Endodermal cell (in vitro differentiated cells): ENCODE measurements at places on chromosomes 2 and 18. TPM values are rescaled to one million over a fixed set of nuclear protein-coding genes. Genes with fewer than 3 reads are reported as not detected.
A peak's percentile ranks its signal among the peaks of the same experiment; 100 is the strongest.

DNA sequence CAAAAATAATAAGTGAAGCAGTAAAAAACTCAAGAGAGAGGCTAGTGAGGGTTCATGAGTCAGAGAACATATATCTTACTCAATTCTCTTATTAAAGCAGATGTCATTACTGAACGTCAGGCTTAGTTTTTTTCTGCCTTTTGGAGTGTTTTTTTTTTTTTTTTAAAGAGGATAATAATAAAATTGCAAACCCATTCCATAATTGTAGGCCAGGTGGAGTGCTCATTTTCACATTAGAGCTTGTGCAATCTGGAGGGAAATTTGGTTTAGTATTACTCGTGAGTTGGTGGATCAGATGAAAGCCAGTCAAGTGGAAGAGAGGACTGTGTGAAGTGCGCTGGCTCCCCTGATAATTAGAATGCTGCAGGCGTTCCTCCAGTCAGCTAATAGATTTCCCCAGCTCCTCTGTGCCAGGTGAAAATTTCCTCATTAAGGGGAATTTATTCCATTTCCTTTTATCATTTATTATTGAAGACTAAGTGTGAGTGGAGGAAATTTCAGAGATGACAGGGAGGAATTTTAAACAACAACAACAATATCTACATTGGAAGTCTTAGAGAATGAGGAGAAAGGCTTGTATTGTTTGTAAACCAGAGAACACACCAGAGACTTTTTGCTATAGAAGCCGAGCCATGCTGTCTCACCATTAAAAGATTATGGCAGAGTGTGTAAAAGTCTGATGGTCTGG is 74.6 kb downstream of the CPS1 start:
- no peak for DNase-seq

DNA sequence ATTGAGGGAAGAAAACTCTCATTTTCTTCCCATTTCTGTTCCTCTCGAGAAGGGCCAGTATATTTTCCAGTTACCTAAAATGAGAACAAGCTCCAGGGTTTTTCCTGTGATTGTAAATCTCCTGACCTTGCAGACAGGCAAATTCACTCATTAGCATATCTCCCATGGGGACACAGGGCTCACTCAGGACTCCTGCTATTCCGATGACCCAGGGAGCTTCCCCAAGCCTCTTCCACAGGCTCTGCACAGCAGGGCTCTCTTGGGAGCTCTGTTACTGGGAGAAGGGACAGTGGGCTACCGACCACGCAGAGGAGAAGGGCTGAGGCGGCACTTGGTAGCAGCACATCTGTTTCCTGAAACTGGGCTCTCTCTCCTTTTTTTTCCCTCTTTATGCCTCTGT is 135.2 kb upstream of the CAPN13 start:
- DNase-seq = no peak

DNA sequence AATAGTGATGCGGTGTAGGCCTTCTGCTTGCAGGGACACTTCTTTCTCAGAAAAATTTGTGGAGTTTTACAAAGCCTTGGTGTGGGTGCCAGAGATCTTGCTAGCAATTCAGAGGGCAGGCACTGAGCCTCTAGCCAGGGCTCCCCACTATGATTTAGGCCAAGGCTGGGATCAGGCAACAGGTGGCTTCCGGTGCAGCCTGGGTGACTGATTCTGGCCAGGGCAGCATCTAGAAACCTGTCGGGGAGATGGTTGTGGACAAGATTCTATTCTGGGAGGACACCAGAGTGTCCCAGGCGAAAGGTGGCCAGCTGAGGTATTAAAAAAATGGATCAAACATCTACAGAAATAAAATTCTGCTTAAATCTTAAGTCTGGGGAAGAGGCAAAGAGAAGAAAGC is 21.5 kb upstream of the TNP1 start:
- DNase-seq = no peak

- no peak for DNase-seq
These were observed 93.4 kb downstream of the MYO3B start for GRCh38 chr2:170271340-170271739.

CELF4 gene
- 6.7 to 8.4 TPM (median 6.7 TPM) in 3 replicates for total RNA-seq

GRCh38 chr2:161947406-161947805 is 126.6 kb downstream of the DPP4 start:
- DNase-seq = no peak

DNA sequence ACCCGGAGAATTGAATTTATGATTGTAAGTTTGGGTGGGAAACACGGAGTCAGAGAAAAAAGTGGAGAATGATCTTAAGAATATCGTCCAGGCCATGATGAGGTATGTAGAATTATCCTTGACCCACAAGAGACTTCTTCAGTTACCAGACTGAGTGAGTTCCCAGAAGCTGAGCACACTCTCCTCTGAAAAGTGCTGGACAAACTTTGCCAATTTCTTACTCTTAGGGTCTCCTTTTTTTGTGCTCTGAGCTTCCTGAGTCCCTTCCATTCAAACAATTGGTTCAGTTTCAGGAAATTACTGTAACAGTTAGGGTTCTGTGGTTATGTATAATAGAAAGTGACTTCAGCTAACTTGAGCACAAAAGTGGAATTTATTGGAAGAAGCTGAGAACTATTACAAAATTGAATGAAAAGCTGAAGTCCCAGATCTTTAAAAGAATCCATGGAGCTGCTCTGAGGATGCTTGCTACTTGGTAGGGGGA is 50.6 kb upstream of the EHBP1 start:
- DNase-seq = no peak

VAPA gene
- 168 to 176 TPM (median 175 TPM) in 3 replicates for total RNA-seq

BUB1 gene
- 78.5 to 121 TPM (median 118 TPM) in 3 replicates for total RNA-seq

DNA sequence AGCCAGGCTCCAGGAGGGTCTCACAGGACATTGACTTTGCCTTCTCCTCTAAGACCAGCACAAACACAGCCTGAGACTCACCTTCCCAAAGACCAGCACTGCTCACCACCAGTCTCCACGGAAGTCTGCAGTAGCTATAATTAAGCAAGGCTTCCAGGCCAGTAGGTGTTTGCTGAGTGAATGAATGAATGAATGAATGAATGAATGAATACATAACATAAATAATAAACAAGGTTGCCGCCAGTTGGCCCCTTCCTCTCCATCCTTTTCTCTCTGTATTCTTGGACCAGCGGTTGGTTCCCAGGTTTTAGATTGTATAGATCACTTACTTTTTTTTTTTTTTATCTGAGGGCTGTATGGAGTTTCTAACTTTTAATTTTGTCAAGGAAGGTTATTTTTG is 222.4 kb upstream of the ID2 start:
- DNase-seq = no peak

GRCh38 chr2:3091696-3092095 is 285.9 kb downstream of the EIPR1 start:
- no peak for DNase-seq

DNA sequence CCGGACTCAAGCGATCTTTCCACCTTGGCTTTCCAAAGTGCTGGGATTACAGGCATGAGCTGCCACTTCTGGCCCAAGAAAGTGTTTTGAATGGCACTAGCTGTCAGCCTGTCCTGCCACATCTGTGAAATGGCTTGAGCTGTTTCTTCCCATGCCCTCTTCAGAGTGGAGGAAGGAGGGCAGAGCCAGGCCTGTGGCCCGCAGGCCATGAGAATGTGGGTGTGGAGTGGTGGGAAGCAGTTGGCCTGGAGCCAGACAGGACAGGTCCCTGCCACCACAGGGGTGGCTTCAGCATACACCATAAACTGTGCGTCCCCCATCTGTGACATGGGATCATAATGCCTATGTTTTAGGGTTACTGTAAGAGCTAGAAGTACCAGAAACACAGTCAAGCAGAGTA is 6.5 kb downstream of the SLC66A3 start:
- peak; percentile 35 for DNase-seq

FSHR gene
- 2.2 to 6.5 TPM (median 6.1 TPM) in 3 replicates for total RNA-seq

- no peak for DNase-seq
These were observed 744.8 kb upstream of the ID2 start for GRCh38 chr2:7937082-7937481.

- DNase-seq = no peak
These were observed 340.4 kb downstream of the NRXN1 start for GRCh38 chr2:50691513-50691912.

- DNase-seq = no peak
These were observed 44.3 kb upstream of the TNFRSF11A start for GRCh38 chr18:62280786-62281185.

DNA sequence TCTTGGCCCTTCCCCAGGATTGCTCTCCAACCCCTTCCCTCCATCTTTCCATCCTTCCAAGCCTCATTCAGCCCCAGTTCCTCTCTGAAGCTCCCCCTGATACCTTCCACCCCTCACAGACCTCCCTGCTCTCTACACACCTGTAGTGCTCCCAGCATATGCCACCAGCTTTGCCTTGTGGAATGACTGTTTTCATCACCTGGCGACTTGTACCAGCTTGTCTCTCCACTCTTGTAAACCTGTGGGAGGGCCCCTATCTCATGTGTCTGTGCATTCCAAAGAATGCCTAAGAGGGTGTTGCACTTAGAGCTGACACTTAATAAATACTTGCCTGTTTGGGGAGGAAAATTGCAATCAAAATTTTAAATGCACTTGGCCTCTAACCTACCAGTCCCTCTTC is 198.7 kb downstream of the BCL11A start:
- DNase-seq = peak; percentile 37

ASIC4 gene
- 0.16 and 0.29 TPM in 2 replicates for total RNA-seq

OTOF gene
- 1.0 and 1.2 TPM in 2 replicates for total RNA-seq

DNA sequence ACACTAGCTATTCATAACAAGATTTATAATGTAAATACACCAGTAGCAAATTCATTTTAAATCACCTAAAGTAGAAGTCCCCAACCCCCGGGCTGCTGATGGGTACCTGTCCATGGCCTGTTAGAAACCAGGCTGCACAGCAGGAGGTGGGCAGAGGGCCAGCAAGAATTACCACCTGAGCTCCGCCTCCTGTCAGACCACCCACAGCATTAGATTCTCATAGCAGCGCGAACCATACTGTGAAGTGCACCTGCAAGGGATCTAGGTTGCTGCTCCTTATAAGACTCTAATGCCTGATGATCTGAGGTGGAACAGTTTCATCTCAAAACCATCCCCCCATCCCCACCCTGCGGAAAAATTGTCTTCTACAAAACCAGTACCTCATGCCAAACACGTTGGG is 71.3 kb downstream of the KANSL1L start:
- peak; percentile 70 for DNase-seq

DNA sequence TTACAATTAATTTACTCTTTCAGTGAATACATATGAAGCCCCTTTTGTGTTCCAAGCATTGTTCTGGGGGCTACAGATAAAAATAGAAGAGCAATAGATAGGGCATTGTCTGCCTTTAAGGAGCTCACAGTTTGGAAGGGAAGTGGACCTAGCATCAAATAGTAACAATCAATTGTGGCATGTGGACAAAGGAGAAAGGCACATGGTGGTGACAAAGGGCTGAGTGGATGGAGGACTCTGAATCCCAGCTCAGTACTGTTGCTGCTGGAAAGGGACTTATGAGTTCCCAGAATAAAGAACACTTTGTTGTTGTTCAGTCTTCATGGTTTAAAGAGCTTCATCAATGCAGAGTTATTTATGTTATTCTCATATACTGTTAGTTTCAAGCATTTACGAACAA is 217.7 kb downstream of the HRH4 start:
- no peak for DNase-seq

DNA sequence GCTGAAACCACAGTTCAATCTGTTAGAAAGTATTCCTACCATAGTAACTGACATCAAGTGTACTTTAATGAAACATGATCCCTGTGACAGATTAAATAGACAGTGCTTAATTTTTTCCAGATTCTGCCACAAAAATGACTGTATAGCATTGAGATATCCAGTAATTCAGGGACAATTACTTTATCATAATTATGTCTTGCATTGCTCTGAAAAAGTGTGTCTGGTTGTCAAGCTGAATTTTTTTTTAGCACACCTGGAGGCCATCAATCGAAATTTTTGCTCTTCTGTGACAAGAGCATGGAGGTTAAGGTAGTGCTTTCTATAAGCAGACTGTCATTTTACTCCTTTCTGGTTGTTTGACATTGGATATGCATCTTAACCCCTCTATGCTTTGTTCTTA is 1083.8 kb upstream of the NRXN1 start:
- DNase-seq = no peak

LDLRAD4 gene
- total RNA-seq = 11.2 and 15.1 TPM in 2 replicates

NTSR2 gene
- total RNA-seq = not detected in 2 replicates

- DNase-seq = no peak
These were observed 19.8 kb downstream of the IWS1 start for GRCh38 chr2:127506510-127506909.

GRCh38 chr2:9196637-9197036 is 10.0 kb upstream of the ASAP2 start:
- DNase-seq = no peak

GRCh38 chr18:37662099-37662498 is 96.5 kb upstream of the CELF4 start:
- DNase-seq = no peak

RMND5A gene
- 33.4 to 48.1 TPM (median 45.4 TPM) in 3 replicates for total RNA-seq

MYO3B gene
- total RNA-seq = 4.3 and 5.2 TPM in 2 replicates
